ENCODE measurements at places on chromosomes 16 and 17. TPM values are rescaled to one million over a fixed set of nuclear protein-coding genes. Genes with fewer than 3 reads are reported as not detected.
A peak's percentile ranks its signal among the peaks of the same experiment; 100 is the strongest.

The AKTIP gene
- 59.6 TPM for total RNA-seq

The TPPP3 gene
- 12.5 TPM for total RNA-seq

The FGF11 gene
- 3.5 TPM for total RNA-seq

The HBZ gene
- not detected for total RNA-seq

The PPY gene
- not detected for total RNA-seq

The CALCOCO2 gene
- total RNA-seq: 221 TPM

The LRRC75A gene
- total RNA-seq: 0.49 TPM

The DPEP2 gene
- 7.0 TPM for total RNA-seq

The MT4 gene
- total RNA-seq: not detected

GRCh38 chr17:50123649-50124349 is 6.2 kb downstream of the SAMD14 start:
- no peak for DNase-seq

- no peak for DNase-seq
Observed at GRCh38 chr16:80976946-80977345, 29.7 kb downstream of the CMC2 start.

DNA sequence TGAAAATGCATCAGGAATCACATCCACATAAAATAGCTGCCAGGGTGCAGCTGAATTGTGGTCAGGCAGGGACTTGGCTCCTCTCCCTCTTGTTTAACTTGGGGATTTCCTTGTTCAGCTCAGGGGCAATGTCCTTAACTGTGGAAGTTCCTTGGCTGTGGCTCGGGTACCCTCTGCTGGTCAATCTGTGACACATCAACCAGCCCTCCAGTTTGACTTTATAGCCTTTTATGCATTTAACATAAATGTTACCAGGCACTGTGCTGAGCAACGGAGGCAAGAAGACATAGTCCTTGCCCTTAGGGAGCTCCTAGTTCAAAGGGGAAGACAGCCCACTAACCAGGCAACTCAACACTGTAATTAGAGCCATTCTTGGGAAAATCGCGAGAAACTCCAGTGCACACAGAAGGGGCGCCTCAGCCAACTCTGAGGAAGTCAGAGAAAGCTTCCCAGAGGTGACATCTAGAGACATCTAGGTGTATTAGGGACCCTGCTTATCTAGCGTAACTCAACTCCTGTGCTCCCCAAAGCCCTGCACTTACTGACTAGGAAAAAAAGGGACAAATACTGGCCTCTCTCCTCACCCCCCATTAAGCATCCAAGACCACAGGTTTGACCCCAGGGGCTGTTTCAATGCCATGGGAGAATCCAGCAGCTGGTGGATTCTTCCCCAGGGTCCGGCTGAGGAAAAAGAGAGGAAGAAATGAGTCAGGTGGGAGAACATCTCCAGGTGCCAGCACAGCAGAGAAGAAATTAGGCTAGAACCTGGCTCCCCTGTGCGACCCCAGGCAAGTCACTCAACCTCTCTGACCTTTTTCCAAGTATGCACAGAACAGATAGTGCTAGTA is 17.3 kb upstream of the EEF2K start:
- peak; percentile 87 for DNase-seq

DNA sequence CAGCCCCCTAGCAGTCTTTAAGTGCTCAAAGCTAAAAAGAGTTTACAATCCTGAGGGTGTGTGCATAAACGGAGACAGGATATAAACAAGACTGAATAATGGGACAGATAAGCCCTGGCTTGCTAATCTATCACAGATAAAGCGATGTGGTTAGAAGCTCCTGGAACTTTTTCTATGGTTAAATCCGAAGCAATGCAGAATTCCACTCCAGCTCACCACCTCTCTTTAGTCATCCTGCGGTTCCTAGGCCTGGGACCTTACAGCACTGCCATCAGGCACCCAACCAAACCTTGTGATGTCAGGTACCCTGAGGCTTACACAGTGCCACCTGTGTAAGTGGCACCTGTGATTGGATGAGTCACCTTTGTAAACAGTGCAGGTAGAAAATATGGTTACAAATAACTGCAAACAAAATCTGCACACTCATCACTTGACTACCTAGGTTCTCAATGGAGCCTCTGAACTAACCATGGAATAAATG is 31.5 kb upstream of the B4GALNT2 start:
- peak; percentile 45 for DNase-seq

- no peak for DNase-seq
Observed at GRCh38 chr17:27477050-27477888, 21.0 kb downstream of the KSR1 start.

DNA sequence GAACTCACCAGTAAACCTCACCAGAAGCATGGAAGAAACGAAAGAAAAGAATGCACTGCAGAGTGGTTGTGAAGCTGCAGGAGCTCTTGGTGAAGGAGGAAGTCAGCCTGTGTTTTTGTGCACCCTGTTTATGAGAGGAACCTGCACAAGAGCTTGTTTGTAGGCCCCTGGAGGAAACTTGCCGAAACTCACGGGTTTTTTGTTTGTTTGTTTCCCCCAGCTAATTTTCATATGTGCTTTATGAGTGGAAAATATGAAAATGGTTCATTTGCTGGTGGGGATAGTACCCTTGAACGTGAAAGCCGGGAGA is 222.7 kb downstream of the C16orf95 start:
- no peak for DNase-seq

DNA sequence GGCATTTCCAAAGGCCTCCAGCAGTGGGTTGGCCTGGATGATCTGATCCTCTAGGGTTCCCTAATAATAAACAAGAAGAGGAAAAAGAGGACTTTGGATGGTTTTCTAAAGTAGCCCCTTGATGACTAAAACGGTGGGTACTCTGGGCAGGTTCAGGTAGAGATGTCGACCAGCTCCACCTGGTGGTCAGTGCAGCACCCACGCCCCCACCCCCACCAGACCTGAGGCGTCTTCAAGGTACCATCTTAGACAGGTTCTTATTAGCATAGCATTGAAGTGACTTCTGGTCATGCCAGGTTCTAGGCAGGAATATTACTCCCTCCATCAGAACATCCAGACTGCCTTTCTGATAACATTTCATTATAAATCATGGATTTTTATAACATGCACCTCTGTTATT is 15.0 kb downstream of the MYH13 start:
- DNase-seq: no peak

DNA sequence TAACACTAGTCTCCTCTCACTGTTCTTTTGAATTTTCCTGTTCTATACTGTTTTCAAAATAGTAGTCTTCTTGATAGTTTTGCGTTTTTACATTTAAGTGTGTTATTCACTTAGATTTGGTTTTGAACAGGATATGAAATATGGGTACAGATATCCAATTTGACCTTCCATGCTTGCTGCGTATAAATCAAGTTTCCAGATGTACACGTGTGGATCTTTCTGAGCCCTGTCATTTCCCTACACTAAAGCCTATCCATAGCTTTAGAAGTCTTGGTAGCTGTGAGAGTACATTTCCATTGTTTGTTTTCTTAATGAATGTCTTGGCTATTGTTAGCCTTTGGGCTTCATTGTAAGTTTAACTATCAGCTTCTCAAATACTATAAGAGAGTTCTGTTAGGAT is 20.4 kb downstream of the CYLD start:
- DNase-seq: no peak

- no peak for DNase-seq
Observed at GRCh38 chr17:30796016-30796415, 28.5 kb downstream of the CRLF3 start.

DNA sequence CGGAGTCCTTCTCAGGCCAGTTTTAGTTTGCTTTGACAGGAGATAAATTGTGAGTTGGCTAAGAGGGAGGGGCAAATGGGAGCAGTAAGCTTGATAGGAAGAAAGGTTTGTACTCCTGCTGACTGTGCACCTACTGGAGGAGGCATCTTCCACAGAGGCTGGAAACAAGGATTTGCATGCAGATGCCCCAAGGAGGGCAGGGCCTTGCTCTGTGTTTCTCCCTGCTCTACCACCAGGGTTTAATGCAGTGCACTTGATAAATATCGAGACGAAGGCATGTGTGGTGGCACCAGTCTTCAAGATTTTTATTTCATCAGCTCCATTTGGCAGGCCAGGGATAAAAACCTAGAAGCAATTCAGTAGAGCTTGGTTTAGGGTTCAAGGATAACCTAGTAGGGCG is 210.5 kb upstream of the C16orf82 start:
- DNase-seq: no peak

- no peak for DNase-seq
Observed at GRCh38 chr16:77995843-77996455, 26.4 kb upstream of the CLEC3A start.

GRCh38 chr16:840561-841454 is 40.3 kb upstream of the GNG13 start:
- DNase-seq: no peak

- no peak for DNase-seq
Observed at GRCh38 chr16:54933281-54934011, 2.8 kb downstream of the IRX5 start.

GRCh38 chr17:824378-824777 is 42.2 kb downstream of the MRM3 start:
- DNase-seq: no peak

Measured in ureter (tissue), 1 donor.